ENCODE measurements at places on chromosomes 7 and 10.

DNA sequence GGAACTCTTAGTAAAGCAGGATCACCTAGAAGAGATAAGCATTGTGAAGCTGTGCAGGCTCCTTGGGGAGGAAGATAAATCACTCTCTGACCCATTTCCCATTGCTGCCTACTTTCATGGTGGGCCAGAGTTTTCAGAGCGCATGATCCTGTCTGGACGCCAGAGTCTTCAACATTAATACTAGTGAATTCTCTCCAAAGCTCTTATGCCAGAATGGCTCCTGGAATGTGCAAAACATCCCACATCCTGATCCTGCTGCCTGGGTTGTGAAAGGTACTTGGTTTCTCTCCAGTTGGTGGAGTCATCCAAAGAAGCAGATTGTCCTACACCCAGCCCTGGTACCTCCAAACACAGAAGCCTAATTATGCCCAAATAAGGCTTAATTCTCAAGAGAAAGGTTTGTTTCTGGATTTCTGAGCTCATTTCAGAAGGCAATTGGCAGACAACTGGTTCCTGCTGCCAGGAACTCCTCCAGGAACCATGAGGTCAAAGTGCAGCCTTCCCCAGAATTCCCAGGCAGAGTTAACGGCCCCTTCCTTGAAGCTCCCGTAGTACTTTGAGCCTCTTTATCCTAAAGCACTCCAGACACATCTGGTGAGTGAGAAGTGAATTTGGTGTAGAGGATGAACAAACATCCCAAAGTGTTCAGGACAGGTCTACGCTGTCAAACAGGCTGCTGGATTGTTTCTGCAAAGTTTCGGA is 495.2 kb downstream of the PLXNA4 start:
- DNase-seq = no peak

DNA sequence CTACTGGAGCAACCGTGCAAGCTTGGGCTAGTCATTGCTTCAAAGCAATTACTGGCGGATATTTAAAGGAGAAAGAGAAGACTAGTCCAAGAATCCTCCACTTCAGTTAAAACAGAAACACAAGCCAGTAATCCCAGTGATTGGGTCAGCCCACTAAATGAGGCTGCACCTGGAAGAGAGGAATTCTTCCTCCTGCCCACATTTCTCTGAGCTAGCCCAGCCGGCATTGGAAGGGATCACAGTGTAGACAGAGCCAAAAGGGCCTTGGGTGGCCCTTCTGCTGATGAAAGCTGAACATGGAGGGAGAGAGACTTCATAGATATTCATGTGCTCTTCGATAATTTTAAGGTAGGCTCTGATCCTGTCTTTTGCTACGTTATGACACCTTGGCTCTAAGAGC is 228.4 kb downstream of the KIAA1217 start:
- DNase-seq = no peak

DNA sequence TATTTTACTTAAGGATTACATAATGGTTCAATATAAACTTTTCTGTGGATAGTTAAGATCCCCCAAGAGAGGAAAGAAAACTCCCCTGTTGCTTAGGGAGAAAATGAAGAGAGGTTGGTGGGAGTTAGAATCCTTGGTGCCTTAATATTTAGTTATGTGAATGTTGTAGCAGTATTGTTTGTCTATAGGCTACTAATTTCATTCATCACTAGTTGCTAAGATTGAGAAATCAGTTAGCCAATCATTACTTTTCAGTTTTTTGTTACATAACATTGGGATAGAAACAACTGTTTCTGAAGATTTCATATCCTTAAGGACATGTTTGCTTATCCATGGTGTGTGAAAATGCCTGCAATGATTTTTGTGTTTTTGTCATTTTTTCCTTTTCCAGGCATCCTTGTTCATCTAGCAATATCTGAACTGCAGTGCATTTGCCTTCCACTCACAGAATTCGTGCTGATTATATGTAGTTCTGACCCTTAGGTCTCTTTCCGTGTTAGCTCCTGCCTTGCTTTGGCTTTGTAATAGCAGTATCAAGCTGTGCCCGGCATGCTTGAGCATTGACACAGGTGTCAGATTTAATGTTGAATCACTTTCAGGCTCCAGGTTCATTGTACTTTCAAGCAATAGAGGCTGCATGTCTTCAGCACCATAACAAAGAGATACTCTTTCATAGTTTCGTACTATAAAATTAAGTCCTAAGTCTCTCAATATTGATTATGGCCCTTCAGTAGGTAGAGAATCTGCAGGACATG is 85.0 kb downstream of the PODXL start:
- DNase-seq = no peak

- no peak for DNase-seq
Observed at GRCh38 chr7:73701357-73701995, 18.0 kb downstream of the STX1A start.

GRCh38 chr7:90613088-90613498 is 17.0 kb downstream of the CDK14 start:
- DNase-seq = no peak

DNA sequence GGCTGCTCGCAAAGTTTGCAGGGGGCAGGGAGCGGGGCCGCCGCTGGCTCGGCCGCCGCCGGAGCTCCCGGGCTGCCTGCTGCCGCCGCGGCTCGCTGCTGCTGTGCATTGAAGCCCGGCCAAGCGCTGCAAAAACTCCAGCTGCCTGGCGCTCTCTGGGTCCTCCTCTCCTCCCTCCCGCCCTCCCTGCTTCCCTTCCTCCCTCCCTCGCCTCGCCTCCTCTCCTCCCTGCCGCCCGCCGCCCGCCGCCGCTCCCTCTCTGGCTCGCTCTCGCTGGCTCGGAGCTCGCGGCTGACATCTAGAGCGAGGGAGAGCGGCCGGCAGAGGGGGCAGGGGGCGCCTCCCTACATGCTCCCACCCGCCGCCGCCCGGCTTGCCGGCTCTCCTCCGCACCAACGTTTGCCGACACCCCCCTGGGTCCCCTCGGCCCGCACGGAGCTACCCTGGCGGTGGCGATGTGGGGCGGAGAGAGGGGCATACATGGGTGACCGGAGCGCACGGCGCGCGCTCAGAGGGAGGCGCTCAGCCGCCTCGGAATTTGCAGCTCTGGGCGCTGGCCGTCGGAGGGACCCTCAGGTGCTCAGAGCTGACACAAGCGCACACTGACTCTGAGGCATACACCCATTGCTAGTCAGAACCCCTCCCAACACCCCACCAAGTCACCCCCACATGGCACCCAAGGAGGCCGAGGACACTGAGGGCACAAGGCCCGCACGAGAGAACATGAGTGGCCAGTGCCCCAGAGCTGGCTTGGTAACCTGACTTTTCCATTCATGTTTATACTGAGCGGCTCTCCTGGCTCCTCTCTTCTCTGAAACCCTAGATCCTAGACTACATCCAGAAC is 1.2 kb upstream of the PLXNA4 start:
- DNase-seq = peak; percentile 52

GRCh38 chr10:113695691-113696090 is 16.0 kb downstream of the CASP7 start:
- DNase-seq = no peak

GRCh38 chr10:122962405-122962804 is 8.4 kb upstream of the C10orf88 start:
- DNase-seq = no peak

DNA sequence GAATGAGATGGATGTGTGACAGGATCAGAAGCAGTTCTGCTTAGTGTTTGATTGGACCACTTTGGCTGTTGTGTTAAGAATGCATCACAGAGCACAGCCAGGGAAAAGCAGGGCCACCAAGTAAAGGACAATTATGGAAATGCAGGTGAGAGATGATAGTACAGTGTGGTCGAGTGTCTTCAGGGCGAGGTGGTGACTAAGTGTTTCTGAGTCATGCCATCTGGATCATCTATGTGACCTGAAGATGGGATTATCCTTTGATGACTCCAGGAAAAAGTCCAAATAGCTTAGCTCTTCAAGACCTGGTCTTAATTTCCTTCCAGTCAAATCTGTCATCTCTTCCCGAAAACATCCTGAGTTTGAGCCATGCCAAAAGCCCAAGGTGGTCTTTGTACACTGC is 523.2 kb upstream of the IGFBP3 start:
- no peak for DNase-seq

DNA sequence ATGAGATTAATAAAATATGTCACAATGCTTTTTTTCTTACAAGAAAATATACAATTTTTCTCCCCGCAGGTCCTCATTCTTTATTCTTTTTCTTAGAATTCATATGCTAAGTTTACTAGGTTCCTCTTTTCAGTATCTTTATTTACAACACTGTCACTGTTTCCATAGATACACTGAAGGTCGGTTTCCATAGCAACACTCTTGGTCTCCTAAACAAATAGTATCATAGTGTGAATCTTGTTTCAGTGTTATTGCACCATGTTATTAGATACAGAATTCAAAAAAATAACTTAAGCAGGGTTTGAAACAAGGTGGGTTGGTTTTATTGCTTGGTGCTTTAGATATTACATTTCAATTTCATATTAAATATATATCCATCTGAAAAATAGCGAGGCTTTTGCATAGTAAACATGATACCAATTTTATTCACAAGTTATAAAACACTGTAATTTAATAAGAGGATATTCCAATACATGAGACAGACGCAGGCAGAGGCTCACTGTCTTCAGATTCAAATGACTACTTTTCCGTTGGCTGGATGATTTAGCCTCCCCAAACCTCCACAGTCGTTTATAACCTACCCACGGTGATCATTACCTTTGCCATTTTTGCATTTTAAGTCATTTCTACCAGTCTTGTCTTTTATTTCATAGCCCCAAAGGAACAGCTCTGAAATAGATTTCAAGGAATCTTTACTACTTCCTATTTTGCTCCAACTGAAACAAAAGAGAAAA is 88.9 kb upstream of the KLF6 start:
- no peak for DNase-seq

DNA sequence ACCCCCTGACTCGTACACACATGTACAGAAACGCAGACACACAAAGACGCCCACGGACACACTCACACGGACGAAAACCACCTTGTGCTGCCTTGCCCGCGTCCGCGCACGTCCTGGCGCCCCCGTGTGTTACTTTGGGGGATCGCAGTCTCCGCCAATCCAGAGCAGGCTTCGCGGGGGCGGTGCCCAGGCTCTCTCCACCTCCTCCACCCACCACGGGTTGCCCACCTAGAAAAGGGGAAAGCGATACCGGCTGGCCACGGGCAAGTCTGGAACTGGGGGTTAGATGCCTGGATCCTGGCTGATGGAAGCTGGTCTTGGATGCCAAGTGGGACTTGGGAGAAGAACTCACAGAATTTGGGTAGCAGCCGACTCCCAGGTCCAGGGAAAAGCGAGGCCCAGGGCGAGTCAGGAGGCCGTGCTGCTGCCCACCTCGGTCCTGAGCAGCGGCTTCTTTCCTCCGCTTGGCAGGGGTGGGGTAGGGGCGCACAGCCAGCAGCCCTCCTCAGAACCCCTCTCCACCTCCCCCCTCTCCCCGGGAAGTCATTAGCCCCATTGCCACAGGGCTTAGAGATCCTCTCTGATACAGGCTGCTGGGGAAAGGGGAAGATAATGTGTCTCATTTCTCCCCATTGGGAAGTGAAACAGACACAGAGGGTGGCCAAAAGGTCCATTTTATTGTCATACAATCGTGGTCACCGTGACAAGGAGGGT is 4.6 kb upstream of the VGF start:
- DNase-seq = peak; percentile 74

DNA sequence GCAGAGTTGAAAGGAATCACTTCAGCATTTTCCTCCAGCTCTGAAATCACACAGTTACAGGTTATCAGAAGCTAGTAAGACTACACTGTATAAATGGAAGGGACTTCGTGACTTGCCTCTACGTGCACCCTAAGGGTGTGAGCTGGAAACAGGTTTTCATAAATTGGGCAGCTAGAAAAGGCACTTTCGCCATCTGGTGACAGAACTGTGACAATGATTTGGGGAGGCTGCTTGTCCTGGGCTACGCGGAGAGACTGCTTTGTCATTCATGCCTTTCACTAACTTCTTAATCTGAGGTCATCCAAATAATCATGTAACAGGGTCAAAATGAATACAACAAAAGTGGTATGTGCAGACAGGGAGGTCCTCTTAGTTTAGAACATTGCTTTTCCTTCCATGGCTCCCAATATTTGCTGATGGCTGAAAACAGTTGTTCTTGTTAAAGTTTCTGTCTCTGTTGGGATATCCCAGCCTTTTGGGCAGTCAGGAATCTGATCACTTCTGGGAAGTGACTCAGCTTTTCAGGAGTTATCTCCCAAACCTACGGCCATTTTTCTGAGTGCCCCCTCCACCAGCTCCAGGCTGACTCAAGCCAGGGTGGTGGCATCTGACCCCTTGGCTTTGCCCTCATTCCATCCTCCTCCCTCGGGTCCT is 17.8 kb downstream of the VWC2 start:
- DNase-seq = no peak

GRCh38 chr7:1639071-1639470 is 31.0 kb upstream of the ELFN1 start:
- DNase-seq = no peak

- DNase-seq = no peak
Observed at GRCh38 chr7:30896036-30896435, 15.6 kb upstream of the AQP1 start.

DNA sequence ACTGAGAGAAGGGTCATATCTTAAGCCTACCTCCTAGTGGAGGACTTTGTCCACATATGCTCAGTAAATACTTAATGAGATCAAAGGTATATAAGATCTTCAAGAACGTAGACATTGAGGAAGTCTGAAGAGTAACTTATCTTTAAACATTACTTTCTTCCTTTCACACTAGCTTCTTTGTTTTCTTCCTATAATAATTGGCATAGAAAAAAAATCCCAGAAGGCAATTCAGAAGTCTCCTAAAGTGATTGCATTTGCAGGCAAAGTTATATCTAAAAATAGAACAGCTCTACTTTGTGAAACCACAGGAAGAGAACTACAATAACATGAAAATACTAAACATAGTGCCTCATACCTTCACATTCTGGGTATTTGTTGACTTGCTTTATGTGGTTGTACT is 150.4 kb downstream of the PPP1R3A start:
- DNase-seq = no peak

- no peak for DNase-seq
Observed at GRCh38 chr7:36298106-36298505, 91.6 kb upstream of the ANLN start.

DNA sequence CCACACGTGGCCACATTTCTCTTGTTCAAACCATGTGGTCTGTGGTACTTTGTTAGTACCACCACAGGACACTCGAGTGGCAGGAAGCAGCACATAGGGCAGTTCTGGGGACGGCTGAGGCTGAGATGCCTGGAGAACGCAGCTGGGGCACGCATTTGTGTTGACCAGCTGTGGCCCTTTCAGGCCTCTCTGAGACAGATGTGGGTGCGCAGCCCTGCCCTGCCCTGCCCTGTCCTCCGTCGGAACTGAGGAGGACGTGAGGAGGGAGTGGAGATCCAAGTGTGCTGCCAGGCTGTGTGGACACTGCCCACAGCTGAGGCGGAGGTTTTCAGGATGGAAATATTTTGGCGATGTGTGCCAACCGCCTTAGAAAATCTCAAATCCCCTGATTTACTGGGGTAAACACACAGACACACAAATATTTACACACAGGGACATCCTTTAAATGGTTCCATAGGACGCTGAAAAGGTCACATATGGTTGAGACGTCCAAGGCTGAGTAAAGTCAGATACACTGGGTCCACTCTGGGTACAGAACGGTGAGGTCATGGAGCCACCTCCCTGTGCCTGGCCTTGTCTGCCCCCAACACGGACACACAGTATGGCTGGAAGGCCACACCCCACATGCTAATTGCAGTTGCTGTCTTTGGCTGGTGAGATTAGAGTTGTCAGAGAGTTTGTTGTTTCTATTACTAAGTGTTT is 14.8 kb downstream of the BHLHA15 start:
- DNase-seq = no peak
